ENCODE measurements at places on chromosomes 3 and 15. TPM values are rescaled to one million over a fixed set of nuclear protein-coding genes. Genes with fewer than 3 reads are reported as not detected.

- no peak for DNase-seq
Observed at GRCh38 chr15:80967451-80967850, 22.2 kb downstream of the MESD start.

DNA sequence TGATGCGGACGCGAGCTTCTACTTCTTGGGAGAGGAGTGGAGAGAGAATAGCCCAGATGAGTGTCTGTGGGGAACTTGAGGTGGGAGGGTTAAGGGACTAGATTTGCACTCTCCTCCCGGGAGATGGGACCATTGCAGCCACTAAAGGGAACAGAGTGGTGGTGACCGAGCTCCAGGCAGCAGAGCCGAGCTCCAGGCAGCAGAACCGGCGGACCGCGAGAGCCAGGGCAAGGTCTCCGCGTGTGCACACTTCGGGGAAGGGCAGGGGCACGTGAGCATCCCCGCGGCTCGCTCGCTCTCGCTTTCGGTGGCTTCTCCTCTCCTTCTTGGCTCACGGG lies 1.1 kb downstream of the IGDCC3 start:
- no peak for DNase-seq

DNA sequence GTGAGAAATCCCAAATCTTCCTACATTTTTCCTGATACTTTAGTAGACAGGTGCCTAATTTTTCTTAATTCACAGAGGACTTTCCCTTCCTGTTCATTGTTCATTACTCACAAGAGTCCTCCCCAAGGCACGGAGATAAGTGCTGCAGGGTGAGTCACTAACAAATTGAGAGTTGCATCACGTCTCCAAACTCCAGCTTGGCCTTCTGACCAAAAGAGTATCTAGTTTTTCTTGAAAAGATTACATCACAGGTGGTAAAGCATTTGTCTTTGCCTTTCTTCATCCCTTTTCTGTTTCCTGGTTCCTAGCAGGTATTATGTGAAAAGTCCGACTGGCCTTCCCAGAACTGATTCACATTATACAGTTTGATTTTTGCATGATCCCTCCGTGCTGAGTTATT lies 24.9 kb upstream of the RASGRP1 start:
- no peak for DNase-seq

DNA sequence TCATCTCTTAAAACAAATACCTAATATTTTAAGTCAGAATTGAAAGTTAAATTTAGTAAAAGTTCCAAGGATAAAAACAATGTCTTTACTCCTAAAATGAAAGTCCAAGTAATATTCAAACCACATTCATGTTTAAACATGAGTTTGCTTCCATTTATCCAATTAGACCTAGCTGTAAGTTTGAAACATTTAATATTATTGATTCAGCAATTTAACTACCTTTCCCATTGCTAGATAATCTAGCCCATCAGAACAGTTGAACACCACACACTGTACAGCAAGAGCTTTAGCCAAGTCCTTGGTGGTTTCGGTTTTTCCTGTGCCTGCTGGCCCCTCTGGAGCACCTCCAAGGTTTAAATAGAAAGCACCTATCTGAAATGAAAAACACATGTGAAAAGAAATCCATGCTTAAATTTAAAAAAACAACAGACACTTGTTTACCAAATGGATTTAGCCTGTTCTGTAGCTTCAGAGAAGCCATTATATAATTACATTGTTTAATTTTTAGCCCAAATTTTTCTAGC lies 97.8 kb downstream of the DNAH12 start:
- DNase-seq, result no peak

MUC13 gene
- not detected for polyA plus RNA-seq

DNA sequence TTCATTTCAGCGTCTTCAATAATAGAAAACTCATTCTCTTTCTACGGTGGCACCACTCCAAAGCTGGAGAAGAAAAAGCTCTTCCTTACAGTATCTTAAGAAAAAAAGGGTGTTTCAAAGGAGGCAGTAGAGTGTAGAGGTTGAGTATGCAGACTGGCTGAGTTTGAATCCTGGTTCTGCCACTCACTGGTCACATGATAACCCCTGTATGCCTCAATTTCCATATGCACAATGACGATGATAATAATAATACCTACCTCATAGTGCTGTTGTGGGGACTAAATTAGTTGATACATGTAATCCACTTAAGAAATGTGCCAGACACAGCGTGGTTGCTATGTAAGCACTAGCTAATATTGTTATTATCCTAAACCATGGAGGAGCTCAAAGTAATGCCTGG lies 4.5 kb downstream of the ANP32A start:
- DNase-seq, result no peak

DNA sequence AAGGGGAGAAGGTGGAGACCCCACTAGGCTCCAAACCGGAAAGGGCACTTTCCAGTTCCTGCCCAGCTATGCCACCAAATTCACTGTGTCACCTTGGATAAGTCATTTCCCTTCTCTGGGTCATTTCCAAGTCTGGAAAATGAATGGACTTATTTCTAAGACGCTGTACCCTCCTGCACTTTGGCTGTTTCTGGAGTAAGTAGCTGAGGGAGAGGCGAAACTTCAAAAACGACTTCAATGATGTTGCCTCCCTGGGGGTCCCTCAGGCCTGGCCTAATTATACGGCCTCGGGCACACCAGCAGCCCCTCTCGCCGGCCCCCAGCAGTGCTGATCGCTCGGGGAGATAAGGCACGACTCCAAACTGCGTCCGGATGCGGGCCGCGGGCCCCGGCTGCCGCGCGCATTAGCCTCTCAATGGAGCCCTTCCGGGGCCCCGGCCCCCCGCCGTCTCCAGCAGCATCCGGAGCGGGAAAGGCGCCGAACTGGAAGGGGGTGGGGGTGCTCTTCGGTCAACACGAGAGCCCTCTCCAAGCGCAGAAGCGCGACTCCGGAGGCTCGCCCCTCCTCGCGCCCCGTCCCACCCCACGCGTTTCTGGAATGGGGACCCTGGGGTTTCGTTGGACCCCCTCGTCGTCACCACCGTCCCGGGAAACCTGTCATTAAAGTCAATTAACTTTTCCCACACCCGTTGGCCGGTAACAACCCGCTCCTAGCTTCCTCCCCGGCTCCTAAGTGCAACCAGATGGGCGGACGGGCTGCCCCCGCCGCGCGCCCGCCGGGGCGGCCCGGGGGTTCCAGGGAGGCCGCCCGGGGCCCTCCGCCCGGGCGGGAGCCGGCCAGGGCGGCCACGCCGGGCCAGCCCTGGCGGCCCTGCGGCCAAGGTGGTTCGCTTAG lies 4.8 kb downstream of the HES1 start:
- DNase-seq, result no peak

DNA sequence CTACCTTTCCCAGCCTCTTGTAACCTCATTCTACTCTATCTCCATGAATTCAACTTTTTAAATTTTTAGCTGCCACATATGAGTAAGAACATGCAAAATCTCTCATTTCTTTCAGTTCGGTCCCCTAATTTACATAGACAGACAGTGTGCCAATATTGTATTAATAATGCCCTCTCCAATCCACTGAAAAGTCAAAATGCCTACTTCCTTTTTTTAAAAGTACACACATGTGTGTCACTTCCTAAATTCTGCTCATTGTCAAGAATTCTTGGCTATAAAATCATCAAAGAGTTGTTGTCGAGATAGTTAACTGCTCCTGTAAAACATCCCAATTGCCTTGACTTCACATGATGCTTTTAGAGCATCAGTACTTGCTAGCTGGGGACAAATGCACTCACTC lies 84.2 kb upstream of the IL12A start:
- no peak for DNase-seq

GRCh38 chr3:10363935-10364334 lies 43.0 kb upstream of the SEC13 start:
- no peak for DNase-seq

IL5RA gene
- polyA plus RNA-seq, result 0.73 TPM

GRCh38 chr3:15934389-15935195 lies 136.8 kb upstream of the ANKRD28 start:
- DNase-seq, result no peak

ARGFX gene
- polyA plus RNA-seq, result not detected

DNA sequence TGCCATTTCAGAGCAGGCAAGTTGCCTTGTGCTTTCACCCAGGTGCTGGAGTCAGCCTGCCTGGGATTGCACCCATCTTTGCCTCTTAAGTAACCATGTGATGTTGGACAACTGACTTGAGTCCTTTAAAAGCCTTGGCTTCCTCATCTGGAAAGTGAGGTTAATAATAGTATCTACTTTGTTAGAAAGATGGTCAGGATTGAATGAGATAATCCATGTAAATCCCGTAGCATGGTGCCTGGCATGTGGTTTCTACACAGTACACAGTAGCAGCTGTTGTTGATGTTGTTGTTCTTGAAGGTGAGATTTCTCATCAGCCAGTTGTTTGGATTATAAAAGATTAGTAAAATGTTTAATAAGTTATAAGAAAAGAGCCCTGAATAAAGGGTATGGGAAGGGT lies 48.8 kb downstream of the PSMD6 start:
- no peak for DNase-seq

- DNase-seq, result no peak
Observed at GRCh38 chr3:152159328-152159727, 109.4 kb upstream of the MBNL1 start.

FURIN gene
- 36.5 TPM for polyA plus RNA-seq

DNA sequence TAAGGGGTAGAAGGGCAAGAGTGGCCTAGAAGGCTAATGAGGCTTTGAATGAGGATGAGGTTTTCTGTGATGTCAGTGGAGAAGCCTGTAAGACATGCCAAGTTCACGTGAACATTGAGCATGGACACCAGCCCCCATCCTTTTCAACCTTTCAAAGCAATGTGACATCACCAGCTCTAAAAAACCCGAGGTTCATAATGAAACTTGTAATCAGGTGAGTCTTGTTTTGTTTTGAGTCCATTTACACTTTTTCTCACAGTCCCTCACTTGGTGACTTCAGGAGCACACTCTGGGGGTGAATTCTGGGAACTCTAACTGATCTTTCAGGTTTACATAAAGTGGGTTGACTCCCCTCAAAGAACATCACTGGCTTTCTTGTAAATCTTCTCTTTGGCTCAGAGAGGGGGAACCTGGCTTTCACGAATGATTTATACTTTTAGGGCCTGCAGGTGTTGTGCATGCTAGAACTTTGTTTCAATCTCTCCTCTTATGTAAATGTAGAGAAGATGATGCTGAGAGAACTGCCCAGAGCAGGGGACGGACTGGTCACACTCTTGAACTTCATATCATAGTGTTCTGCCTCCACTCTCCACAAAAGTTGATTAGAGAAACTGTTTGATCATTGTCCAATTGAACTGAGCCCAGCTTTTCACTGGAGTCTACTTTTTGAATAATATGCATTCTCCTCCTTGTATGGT lies 224.7 kb upstream of the SATB1 start:
- no peak for DNase-seq

DNA sequence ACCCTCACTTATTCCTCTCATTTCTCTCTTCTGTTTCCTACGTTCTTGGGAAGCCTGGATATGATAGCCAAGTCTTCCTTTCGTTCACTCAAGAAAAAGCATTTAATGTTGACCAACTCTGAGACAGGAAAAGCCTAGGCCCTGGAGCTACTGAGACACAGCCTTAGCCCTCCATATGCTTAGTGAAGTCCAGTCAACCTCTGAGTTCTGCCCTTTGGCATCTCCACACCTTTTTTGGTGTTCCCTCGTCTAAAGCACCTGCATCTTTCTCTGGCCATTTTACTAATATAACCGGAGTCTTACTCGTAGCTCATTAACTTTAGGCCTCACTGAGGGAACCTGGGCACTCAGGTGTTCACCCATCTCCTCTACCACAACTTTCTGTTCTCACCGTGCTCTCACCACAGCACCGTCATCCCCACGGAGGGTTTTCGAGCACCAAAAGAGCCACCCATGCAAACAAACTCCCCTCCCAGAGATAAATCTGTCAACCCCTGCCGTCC lies 632 bp downstream of the MTHFS start:
- peak; percentile 15 for DNase-seq

SIDT1 gene
- 3.8 TPM for polyA plus RNA-seq

GRCh38 chr15:85743392-85744055 lies 51.2 kb downstream of the KLHL25 start:
- DNase-seq, result no peak
